Stimulated activated CD4-positive, alpha-beta T cell treated with anti-CD3 and anti-CD28 coated beads, TNF-alpha, amount 100 ng/mL, for 4 hours (primary cell): ENCODE measurements at places on chromosomes 7 and 10.

DNA sequence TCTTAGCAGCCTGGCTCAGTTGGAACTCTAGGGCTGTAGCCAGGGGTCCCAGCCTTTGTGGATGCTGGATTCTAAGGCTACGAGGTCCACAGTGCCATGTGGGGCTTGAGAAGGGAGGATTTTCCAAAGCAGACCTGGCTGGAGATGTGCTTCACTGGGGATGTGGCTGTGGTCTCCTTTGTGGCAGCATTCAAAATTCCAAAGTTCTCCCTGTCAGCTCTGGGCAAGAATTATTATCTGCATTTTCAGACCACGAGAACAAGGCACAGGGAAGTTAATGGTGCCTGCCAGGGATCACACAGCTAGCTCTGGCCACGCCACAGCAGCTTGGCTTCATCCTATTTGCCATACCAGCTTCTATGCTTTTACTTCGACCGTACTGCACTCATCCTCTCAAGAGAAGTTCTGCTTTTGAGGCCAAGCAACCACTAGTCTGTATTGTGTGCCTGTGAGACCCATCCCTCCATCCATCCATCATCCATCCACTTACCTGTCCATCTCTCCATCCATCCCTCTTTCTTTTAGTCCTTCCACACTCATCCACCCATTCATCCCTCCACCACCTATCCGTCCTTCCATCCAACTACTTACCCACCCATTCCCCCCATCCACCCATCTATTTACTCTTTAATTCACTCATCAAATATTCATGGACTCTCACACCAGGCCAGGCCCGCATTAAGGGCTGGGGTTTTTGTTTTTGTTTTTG, 71.5 kb downstream of the ZMIZ1 start:
- DNase-seq, result no peak

- no peak for DNase-seq
Measured at GRCh38 chr7:5692845-5693278, 88.6 kb downstream of the RNF216 start.

GRCh38 chr10:81848514-81848913, 26.5 kb upstream of the NRG3 start:
- DNase-seq, result no peak

DNA sequence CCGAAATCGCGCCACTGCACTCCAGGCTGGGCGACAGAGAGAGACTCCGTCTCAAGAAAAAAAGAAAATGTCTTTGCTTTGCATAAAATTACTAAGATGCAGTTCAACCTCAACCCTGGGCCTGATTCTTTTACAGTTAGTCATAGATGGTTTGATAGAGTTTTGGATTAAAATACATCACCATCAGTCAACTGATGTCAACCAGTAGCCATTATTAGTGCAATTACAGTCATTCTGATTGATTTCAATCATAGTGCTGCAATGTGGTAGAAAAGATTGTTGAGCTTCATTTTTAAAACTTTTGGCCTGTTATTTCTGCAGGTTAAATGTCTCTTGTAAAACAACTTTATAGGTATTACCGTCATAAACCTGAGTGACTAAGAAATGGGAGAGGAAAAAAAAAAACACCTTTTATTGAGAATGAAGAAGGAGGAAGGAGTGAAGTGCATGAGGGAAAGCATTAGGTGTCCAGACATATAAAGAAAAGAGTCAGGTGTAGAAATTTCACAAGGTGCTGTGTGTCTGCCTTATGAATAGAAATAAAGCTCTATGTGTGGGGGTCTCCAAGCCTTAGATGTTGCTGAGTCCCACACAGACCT, 150.6 kb downstream of the TRIL start:
- DNase-seq, result no peak

- no peak for DNase-seq
Measured at GRCh38 chr10:61984803-61985418, 83.4 kb downstream of the ARID5B start.

DNA sequence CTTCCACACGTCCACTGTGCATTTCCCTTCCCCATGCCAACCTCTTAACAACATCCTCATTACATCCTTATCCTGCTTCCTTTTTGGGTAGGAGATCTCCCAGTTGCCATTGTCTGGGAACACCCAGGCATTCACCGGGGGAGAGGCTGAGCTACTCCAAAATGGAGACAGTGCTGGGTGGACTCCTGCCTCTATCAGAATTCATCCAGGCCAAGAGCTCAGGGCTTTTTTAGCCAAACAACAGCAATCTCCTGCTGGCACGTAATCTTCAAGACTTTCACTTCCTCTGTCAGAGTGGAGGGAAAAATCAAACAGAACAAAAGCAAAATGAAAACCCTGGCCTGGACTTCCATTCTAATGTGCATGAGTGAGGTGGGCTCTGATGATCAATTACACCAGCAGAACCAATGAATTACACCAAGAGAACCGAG, 245.0 kb downstream of the PRPF18 start:
- DNase-seq, result no peak

DNA sequence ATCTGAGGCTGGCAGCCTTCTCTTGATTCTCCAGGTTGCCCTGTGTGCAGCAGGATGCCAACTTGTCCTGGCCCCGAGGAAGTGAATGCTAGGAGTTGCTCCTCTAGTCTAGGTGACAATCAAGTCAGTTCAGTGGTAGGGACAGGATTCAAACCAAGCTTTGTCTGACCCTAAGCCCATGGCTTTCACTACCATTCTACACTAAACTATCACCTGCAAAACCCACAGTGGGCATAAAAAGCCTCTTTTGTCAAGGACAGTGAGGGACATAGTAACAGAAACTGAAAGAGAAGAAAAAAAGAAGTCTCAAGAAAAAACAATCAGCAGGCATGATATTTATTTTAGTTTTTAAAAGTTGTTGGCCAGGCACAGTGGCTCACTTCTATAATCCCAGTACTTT, 33.5 kb downstream of the KCNMA1 start:
- DNase-seq, result no peak

DNA sequence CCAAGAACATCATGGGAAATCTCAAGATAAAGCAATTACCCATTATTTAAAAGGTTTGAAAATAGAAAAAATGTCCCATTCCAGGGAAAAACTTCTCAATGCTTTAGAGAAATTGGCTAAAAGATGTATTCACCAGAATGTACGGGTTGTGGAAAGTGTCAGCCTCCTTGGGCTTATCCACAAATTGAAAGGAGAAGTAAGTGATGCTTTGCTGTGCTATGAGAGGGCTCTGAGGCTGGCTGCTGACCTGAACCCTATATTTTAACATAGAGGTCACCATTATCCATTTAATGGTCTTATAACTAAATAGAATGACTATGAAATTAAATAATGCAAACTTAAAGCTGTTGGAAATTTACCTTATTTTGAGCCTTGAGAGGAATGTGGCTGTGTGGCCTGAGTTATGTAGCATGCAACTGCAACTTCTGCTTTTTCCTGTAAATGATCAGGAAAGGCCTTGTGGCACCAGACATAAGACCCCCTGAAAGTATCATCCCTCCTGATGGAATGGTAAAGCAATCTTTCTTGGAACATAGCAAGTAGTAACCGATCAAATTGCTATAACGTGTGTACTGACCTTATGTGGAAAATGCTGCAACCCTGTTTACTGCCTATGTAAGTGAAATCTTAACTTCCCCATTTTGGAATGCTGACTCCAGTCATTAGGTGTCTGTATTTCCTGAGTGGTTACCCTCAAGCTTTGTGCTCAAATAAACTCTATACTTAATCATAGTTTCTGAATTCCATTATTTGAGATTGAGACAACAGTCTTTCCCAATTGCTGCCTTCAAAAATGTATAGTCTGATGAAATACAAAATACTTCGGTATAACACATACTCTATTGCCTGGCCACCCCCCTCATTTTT, 6.9 kb downstream of the IFIT1B start:
- no peak for DNase-seq

DNA sequence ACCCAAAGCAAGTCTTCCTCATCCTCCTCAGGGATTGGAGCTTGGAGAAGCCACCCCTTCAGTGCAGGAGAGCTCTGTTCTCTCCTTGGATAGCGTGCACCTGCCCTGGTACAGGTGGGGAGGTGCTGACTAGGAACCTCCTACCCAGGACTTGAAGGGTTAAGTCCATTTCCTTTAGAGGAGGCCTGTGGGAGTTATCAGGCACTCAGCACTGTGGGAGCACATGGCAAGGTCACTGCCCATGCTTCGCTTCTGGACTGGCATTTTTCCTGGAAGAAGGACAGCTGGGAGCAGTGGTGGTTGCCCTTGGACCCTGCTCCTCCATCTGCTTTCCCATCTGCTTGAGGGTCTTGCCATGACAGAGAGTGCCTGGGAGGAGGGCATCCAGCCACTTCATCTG, 142.8 kb downstream of the CXCL12 start:
- DNase-seq, result no peak

GRCh38 chr7:151758622-151759540, 118.0 kb downstream of the PRKAG2 start:
- DNase-seq, result no peak

DNA sequence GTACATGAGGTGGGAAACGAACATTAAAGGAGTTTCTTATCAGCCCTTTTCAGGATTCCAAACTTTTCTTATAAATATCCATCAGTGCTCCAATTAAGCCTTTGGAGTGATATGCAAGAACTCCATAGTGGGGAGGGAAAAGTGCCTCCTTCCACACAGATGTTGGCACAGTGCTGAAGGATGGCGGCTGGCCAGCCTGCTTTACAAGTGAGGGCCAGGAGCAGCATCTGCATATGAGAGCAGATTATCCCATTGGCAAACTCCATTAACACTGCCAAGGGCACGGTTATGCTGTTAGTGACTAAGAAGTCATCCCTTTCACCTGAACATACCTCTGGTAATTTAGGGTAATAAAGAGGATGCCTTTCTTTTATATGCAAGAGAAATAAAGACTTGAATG, 543.1 kb downstream of the CNTNAP2 start:
- no peak for DNase-seq
